ENCODE measurements at places on chromosomes 2 and 18.

DNA sequence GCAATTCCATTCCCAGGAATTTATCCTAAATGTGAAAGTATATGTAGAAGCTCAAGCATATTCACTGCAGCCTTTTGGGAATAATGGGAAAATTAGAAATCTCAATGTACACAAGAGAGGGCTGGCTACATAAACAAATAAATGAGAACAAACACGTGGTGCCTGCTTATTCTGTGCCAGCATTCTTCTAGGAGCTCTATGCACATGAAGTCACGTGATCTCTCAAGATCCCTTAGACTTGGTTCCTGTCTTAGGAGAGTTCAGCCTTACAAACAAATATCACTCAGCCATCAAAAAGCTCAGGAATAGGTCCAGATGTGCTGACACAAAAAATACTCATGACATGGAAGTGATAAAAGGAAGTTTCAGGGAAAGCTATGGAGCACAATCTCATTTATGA lies 92.9 kb upstream of the SP3 start:
- DNase-seq = no peak

DNA sequence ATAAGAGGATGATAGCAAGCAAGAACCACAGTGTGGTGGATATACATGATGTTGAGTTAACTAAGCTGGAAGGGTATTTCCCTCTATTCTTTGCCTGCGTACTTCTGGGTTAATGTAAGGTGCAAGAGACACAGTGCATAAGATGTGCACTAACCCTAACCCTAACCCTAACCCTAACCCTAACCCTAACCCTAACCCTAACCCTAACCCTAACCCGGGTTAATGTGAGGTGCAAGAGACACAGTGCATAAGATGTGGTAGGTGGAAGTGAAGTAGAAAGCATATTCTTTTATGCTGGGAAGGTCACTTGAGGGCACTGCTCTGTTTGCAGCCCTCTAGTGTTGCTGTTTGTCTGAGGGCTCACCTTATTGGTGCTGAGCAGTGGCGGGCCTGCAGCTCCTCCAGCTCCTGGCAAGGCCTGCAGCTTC lies 181.5 kb upstream of the ITGA4 start:
- no peak for DNase-seq

DNA sequence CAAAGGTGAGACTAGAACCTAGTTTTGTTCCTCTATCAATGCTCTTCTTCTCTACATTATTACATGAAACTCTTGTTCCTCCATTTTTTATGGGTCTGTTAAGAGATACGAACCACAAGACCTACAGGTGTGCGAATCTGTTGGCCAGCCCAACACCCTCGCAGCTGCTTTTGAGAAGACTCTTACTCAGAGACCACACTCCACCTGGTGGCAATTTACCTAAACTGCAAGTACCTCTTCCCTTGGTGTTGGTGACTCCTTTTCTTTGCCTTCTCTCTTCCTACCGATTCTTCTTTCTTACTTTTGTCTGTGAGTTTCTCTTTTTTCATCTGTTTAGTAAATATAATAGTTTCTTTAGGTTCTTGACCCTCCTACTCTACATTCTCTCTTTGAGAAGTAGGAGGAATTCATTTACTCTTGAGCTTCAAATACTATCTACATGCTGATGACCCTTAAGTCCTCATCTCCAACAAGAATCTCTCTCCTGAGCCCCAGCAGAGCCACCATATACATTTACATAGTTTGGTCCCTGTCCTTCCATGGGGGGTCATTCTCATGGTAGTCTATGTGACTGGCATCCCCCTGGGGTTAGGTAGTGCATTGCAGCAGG lies 81.8 kb upstream of the GAREM1 start:
- DNase-seq = peak; percentile 69

- no peak for DNase-seq
Observed at GRCh38 chr2:223884399-223884798, 47.0 kb upstream of the AP1S3 start.

DNA sequence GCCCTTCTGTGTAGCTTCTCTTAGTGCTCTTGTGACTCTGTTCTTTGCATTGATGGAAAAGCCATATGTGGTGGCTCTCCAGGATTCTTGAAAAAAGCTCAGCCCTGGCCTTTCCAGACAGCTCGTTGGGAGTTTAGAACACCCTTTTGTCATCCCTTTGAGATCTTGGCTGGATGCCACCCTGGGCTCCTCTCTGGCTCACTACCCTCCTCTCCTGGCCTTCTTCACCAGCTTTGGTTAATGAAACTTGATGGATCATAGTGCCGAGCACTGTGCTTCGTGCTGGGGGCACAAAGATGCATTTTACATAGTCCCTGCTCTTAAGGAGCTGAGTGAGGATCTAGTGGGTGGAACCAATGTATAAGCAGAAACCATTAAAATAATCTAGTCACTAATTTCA lies 15.6 kb upstream of the FHOD3 start:
- no peak for DNase-seq

DNA sequence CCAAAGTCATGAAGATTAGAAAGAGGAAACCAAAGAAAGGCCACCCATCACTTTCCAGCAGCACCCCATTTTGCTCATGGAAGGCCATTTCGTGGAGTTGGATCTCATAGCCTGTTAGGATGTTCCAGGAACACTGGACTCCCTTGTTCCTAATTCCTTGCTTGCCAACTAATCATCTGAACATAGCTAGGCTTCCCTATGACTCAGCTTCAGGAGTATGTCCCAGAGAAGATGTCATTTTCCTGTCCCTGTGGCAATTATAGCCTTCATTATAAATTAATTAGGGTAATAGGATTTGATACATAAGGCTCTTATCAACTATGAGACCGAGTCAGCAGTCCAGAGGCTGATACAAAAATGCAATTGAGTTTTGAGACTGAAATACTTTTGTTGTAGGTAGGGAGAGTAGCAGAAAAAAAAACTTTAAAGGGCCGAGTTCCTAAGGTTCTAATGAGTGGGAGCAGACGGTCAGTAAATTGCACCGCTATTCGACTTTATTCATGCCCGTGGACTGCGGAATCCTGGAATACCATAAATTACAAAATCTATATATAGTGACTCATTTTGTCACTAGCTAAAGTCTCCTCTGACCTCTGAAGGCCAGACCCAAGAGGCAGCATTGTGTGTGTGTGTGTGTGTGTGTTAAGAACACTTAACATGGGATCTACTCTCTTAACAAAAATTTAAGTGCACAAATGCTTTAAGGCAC lies 311.8 kb downstream of the FBXO15 start:
- no peak for DNase-seq

Measured in eye (tissue), 1 donor.